ENCODE measurements at places on chromosomes 6 and 20.

DNA sequence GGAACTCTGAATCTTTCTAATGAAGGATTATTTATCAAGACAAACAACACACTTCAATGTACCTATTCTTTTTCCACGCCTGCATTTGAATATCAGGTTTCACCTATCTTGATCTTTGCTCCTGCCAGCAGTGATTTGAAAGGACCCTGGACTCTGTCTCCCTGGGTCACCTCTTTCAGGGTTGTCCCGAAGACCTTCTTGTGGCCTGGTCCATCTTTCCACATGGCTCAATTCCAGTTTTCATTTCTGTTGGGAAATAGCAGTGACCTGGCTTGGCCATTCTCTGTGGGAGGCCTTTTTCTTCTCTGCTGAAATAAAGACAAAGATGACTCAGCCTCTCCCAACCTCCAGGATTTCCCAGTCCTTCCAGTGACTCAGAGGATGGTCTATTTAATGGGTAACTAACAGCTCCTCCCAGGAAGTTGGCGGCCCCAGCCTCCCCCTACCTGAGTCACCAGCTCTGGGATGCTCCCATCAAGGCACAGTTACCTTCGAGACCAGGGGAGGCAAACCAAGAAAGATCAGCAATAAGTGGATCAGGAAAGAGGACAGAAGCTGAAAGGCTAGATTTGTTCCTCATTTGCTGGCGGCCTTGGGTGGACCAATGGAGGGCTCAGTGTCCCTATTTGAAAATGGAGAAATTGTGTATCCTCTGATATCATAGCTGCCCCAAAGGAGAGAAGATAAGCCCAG lies 120.2 kb upstream of the RNF24 start:
- no peak for DNase-seq

- no peak for DNase-seq
Observed at GRCh38 chr6:43367245-43367984, 2.0 kb downstream of the ZNF318 start.

- DNase-seq, result no peak
Observed at GRCh38 chr20:24616258-24617079, 147.0 kb downstream of the SYNDIG1 start.

GRCh38 chr6:141395443-141396008 lies 737.2 kb upstream of the GJE1 start:
- no peak for DNase-seq

DNA sequence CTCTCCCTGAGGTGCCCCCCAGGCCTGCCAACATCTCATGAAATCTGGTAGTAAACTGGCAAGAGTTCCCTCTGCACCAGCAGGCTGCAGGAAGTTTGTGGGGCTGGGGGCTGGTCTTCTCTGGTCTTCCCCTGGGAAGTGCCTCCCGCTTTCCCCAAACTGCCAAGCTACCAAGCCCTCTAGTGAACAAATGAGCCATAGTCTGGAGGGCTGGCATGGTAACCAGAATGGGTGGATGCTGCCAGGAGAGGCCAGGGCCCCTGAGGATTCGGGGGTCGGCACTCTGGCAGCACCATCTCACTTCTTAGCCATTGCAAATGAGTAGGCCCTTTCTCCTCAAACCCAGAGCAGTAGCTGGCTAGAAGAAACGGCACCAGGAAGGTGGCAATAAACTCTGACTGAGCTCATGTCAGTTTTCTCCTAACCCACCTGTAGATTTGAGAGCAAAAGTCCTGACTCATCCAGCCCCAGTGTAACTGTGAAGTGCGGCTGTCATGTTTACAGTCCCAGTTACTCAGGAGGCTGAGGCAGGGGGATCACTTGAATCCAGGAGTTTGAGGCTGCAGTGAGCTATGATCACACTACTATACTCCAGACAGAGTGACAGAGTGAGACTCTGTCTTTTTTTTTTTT lies 35.9 kb downstream of the ZC3H12D start:
- DNase-seq, result no peak

- no peak for DNase-seq
Observed at GRCh38 chr6:147699637-147700036, 191.1 kb downstream of the SAMD5 start.

DNA sequence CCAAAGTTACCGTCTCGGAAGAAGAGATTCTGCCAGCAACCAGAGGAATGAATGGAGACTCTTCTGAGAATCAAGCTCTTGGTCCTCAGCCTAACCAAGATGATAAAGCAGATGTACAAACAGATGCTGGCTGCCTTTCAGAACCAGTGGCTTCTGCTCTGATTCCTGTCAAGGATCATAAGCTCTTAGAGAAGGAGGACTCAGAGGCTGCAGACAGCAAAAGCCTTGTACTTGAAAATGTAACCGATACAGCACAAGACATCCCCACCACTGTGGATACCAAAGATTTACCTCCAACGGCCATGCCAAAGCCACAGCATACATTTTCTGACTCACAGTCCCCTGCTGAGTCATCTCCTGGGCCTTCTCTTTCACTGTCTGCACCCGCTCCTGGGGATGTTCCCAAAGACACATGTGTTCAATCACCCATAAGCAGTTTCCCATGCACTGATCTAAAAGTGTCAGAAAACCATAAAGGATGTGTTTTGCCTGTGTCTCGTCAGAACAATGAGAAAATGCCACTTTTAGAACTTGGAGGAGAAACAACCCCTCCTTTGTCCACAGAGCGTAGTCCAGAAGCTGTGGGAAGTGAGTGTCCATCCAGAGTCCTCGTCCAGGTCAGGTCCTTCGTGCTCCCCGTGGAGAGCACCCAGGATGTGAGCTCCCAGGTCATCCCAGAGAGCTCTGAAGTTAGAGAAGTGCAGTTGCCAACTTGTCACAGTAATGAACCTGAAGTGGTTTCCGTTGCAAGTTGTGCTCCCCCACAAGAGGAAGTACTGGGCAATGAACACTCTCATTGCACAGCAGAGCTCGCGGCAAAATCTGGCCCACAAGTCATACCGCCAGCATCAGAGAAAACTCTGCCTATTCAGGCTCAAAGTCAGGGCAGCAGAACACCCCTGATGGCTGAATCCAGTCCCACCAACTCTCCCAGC lies 109.6 kb downstream of the RTN4IP1 start:
- DNase-seq, result no peak

DNA sequence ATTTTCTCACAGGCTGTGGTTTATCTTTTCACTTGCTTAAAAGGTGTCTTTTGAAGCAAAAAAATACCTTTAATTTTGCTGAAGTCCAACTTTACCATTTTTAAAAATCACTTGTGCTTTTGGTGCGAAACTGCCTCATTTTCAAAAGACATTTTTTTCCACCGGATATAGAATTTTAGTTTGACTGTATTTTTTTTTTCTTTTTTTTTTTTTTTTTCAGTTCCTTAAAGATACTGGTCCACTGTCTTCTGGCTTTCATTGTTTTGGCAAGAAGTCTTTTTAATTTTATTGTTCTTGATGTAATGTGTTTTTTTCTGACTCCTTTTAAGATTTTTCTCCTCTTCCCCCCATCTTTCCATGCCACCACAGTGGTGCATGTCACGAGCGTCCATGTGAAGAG lies 198.2 kb downstream of the ARID1B start:
- DNase-seq, result no peak

GRCh38 chr6:31734821-31735406 lies 1.4 kb downstream of the CLIC1 start:
- DNase-seq, result no peak

DNA sequence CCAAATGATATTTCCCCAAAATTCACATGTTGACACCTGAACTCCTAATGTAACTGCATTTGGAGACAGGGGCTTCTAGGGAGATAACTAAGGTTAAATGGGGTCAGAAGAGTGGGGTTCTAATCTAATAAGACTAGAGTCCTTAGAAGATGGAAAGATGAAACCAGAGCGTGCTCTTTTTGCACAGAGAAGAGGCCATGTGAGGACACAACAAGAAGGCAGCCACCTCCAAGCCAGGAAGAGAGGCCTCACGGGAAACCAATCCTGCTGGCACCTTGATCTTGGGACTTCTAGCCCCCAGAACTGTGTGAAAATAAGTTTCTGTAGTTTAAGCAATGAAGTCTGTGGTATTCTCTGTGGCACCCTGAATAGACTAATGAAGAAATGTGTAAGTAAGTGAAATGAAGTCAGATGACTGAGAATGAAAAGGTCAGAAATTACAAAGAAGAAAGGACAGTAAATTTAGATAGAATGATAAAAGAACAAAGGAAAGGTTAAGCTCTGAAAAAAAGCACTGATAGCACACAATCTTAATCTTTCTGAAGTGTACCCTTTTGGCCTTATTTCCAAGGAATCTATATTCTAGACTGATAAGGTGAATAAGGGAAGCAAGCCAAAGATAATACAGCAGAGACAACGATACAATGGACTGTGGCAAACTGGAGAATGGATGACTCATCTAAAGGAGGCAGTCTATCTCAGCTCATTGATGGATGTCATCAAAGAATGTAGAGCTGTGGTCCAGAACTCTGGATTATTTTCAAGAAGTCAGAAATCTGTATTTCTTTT lies 110.4 kb downstream of the MYB start:
- DNase-seq, result no peak

- no peak for DNase-seq
Observed at GRCh38 chr6:104860221-104860620, 502 bp upstream of the HACE1 start.

- DNase-seq, result no peak
Observed at GRCh38 chr6:21536280-21536766, 57.2 kb upstream of the SOX4 start.

- DNase-seq, result no peak
Observed at GRCh38 chr6:6886171-6886885, 221.4 kb upstream of the RREB1 start.

GRCh38 chr6:118397671-118398465 lies 150.2 kb upstream of the PLN start:
- DNase-seq, result no peak

- no peak for DNase-seq
Observed at GRCh38 chr20:58069207-58069606, 159.2 kb downstream of the ANKRD60 start.

DNA sequence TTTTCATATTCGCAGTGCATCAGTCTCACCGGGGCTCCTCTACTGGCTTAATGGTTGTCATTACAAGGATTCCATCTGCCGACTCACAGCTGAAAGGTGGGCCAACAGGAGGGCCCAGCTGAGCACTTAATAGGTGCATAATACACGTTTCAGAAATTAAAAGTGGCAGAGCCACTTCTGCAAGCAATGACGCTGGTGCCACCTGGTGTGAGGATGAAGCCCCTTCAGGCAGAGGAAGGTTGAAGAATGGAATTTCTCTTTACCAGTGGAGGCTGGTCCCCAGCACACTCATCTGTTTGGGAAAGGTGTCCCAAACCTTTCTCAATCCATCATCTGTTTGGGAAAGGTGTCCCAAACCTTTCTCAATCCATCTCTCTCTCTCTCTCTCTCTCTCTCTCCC lies 8.2 kb upstream of the STMND1 start:
- DNase-seq, result no peak

- DNase-seq, result no peak
Observed at GRCh38 chr6:163572612-163573011, 158.1 kb downstream of the QKI start.

DNA sequence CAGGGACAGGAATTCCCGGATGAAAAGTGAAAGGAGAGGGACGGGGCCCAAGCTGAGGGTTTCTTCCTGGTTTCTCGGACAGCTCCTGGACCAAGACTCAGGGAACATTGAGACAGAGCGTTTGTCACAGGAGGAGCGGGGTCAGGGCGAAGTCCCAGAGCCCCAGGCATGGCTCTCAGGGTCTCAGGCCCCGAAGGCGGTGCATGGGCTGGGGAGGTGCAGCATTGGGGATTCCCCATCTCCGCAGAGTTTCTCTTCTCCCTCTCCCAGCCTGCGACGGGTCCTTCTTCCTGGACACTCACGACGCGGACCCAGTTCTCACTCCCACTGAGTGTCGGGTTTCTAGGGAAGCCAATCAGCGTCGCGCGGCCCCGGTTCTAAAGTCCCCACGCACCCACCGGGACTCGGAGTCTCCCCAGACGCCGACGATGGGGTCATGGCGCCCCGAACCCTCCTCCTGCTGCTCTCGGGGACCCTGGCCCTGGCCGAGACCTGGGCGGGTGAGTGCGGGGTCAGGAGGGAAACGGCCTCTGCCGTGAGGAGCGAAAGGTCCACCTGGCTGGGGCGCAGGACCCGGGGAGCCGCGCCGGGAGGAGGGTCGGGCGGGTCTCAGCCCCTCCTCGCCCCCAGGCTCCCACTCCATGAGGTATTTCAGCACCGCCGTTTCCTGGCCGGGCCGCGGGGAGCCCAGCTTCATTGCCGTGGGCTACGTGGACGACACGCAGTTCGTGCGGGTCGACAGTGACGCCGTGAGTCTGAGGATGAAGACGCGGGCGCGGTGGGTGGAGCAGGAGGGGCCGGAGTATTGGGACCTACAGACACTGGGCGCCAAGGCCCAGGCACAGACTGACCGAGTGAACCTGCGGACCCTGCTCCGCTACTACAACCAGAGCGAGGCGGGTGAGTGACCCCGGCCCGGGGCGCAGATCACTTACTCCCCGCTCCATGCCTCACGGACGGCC lies 54.6 kb upstream of the POLR1H start:
- no peak for DNase-seq

GRCh38 chr20:4134861-4135379 lies 119.6 kb upstream of the RNF24 start:
- DNase-seq, result no peak

GRCh38 chr6:21271428-21272155 lies 322.0 kb upstream of the SOX4 start:
- no peak for DNase-seq

GRCh38 chr6:101534386-101534785 lies 140.9 kb downstream of the GRIK2 start:
- DNase-seq, result no peak

DNA sequence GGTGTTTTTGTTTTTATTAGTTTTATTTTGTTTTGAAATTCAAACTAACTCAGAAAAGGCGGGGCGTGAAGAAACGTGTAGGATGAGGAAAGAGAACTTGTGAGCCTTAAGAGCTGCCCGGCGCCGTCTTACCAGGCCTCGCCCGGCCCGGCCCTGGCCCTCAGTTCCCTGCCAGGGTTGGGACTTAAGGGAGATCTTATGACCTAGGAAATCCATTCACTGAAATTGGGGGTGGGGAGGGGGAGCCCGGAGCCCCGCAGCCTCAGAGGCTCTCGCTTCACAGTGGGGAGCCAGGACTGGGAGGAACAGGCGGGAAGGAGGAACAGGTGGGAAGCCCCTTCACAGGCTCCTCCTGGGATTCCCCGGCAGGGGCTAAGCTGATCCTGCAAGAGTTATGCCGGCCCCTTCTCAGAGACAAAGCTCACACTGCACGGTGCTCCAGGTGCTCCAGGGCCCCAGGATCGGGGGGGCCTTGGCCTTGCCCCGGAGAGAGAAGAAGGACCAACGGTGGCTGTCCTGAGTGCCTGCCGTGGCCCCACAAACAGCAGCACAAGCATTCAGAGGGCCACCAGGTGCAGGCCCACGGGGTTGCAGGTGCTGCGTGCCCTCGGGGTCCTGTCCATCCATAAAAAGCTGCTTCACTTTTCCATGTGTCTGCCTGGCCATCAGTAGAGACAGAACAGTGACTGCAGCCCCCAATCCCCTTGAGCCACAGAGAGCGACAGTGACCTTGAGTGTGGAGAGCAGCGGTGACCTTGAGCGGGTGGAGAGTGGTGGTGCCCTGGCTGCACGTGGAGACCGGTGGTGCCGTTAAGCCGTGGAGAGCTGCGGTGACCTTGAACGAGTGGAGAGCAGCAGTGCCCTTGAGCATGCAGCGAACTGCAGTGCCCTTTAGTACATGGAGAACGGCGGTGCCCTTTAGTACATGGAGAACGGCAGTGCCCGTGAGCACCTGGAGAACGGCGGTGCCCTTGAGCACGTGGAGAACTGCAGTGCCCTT lies 152.7 kb downstream of the DLL1 start:
- DNase-seq, result no peak

GRCh38 chr20:63055575-63056235 lies 48.9 kb upstream of the BHLHE23 start:
- DNase-seq, result no peak
